Astrocyte (in vitro differentiated cells and primary cell): ENCODE measurements at places on chromosomes 4 and X.

DNA sequence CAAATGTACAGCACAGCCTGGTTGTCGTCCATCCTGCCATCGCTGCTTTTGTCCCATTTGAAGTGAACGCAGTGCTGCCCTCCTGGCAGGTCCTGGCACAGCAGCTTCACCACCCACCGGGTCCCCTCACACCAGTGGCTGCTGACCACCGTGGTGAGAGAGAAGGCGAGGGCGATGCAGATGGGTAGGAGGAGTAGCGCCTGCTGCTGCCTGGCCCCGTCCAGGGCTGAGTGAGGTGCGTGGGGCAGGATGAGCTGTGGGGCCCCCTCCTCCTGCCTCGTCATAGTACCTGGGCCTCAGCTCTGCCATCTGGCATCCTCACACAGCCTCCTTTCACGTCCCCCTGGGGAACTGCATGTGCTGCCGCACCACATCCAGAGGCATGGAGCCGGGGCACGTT lies 1.8 kb downstream of the DCAF8L2 start:
- DNase-seq: no peak

GRCh38 chrX:96843566-96843965 lies 40.1 kb upstream of the RPA4 start:
- DNase-seq: no peak

DNA sequence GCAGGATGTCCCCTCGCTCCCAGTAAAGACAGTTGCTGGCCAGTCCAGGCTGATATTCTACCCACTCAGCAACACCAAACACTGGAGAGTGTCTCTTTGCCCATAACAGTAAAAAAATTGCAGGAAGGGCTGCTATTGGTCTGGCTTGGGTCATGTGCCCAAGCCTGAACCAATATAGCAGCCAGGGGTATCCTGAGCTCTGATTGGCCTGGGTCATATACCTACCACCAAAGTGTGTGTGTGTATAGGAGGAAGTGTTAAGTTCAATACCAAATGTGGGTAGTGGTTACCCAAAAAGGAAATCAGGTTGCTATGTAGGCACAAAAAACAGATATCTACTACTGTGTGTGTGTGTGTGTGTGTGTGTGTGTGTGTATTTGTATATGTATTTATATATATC lies 373.2 kb downstream of the BCOR start:
- no peak for DNase-seq

GRCh38 chr4:124480061-124480460 lies 232.5 kb downstream of the ANKRD50 start:
- no peak for DNase-seq

GRCh38 chr4:176638992-176639391 lies 153.7 kb downstream of the VEGFC start:
- no peak for DNase-seq

DNA sequence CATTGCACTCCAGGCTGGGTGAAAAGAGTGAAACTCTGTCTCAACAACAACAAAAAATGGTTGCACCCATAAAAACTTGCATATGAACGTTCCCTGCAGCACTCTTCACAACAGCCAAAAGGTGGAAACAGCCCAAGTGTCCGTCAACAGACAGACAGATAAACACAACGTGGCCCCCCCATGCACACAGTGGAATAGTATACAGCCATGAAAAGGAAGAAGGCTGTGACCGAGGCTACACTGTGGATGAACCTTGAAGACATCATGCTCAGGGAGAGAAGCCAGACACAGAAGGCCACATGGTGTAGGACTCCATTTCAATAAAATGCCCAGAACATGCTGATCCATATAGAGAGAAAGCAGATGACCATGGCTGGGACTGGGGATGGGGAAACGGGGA lies 33.5 kb upstream of the ASMTL start:
- no peak for DNase-seq

DNA sequence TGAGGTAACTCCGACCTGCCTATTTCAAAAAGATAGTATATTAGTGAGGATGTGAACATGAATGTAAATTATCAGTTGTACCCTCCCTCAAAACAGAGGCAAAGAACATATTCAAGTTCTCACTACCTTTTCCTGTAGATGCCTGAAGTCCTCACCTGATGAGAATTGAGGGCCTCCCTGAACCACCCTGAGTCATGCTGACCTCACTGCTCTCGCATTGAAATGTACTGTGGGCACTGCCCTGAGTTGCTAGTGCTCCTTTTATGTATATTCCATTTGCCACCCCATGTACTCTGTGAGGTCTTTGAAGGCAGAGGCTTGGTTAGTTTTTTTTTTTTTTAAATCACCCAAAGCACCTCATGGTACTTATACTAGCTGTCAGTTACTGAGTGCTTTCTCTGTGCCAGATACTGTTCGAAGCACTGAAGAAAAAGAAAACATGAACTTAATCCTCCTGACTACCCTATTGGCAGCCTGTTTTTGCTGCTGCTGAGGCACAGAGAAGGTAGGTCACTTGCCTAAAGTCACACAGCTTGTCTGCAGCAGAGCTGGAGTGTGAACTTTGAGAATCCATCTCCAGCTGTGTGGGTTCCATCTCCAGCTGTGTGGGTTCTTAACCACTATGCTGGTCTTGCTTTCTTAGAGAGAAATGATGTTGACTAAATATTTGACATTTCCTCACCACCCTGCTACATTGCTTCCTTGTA lies 253.1 kb upstream of the GPC4 start:
- DNase-seq: no peak
